ENCODE measurements at places on chromosomes 7 and 10.

DNA sequence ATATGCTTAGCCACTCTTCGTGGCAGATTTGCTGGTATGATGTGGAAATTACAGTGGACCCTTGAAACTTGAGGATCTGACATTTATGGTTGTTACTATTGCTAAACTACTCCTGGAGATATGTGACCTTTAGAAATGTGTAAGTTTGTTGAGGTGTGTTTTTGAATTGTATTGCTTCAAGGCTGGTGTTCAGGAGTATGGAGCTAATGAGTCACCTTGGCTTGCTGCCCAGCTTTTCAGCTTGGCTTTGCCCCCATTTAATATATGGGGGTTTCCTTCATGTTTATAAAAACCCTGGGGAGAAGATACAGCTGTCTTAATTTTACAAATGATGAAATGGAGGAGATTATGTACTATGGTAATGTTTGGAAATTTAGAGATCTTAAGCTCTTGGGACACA is 11.6 kb downstream of the HBP1 start:
- peak; percentile 85 for DNase-seq

DNA sequence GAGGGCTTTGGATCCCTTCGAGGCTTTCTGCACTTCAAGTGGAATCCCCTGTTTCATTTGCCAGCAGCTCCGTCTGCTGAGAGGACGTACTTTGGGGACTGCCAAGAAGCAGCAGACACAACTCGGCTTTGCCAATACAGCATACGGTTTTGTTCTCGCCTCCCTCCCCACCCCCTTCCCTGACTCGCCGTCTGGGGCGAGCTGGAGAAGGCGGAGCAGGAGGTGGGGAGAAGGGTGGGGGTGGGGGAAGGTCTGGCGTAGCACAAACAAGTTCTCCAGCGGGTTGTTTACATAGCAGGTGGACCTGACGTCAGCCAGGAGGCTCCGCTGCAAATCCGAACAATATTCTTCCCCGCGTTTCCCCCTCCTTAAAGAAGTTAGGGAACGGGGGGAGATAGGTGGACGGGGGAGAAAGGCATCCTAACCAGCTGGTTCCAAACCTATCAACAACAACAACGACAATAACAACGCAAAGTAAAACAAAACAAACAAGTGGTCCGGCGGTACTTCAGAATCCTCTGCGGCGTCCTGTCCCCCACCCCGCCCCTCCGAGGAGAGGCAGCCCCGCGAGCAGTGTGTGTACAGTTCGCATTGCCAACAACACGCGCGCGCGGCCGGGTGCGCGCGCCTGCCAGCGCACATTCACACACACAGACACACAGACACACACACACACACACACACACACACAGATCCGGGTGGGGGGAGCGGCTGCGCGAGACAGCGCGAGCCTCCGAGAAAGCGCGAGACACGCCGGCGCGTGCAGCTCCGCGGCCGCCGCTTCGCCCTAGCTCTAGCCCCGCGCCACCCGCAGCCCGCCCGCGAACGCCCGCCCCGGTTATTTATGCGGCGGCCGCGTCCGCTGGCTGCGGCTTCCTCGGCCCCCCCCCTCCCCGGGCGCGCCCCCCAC is 167.0 kb upstream of the PPP1R3A start:
- peak; percentile 47 for DNase-seq

DNA sequence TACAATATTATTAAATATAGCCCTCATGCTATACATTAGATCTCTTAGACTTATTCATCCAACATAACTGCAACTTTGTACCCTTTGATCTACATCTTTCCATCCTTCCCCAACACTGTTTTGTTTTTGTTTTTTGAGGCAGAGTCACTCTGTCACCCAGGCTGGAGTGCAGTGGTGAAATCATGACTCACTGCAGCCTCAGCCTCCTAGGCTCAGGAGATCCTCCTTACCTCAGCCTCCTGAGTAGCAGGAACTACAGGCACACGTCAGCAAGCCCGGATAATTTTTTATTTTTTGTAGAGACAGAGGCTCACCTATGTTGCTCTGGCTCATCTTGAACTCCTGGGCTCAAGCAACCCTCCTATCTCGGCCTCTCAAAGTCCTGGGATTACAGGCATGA is 53.3 kb downstream of the NT5C2 start:
- DNase-seq = no peak

GRCh38 chr7:47653550-47654411 is 71.9 kb upstream of the TNS3 start:
- peak; percentile 54 for DNase-seq

- DNase-seq = no peak
These were observed 764 bp upstream of the TCF7L2 start for GRCh38 chr10:112949143-112949823.

- no peak for DNase-seq
These were observed 22.5 kb upstream of the UBE2H start for GRCh38 chr7:129975309-129975708.

Data from amniotic epithelial cell (primary cell).